ENCODE measurements at places on chromosomes 1 and 21.

- H3K27ac ChIP-seq = no peak overlapping the region
- no peak for DNase-seq
- no peak overlapping the region for H3K4me3 ChIP-seq
- H3K36me3 ChIP-seq = no peaks in the 10 kb centered on the region
- no peaks in the 10 kb centered on the region for H3K27me3 ChIP-seq
Observed at GRCh38 chr1:221643404-221644144, 98.3 kb downstream of the DUSP10 start.

GRCh38 chr1:158414651-158415345, 11.2 kb downstream of the OR10K2 start:
- no peaks in the 10 kb centered on the region for H3K36me3 ChIP-seq
- no peak overlapping the region for H3K4me3 ChIP-seq
- DNase-seq = no peak
- no peaks in the 10 kb centered on the region for H3K4me1 ChIP-seq

- H3K27me3 ChIP-seq = no peaks in the 10 kb centered on the region
- no peak overlapping the region for H3K27ac ChIP-seq
- no peak for DNase-seq
- no peaks in the 10 kb centered on the region for H3K4me1 ChIP-seq
- H3K36me3 ChIP-seq = no peaks in the 10 kb centered on the region
Observed at GRCh38 chr21:15768045-15768601, 38.3 kb downstream of the USP25 start.

DNA sequence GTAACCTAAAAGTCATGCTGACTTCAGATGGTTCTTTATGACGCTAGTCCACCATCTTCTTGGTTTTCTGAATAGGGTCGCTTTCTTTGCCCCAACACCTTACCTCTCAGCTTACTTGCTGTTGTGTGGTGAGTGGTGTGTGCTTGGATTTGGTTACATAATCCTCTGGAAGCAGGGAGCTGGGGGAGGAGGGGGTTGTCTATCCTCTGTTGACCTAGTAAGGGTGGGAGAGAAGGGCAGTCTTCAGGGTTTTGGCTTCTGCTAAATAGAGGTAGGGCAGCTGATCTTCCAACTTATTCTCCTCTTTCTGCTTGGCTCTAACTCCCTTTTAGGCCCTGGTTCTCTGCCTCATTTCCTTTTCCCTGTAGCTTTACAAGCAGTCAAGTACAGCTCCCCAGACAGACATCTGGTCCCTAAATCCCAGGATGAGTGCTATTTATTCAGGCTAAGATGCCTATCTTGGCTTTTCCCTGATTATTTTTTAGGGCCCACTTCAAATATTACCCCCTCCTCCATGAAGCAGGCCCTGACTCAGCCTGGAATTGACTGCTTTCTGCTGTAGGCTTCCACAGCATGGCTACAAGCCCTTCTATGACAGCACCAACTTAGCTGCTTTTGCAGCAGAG, 6.4 kb upstream of the REN start:
- H3K36me3 ChIP-seq = no peaks in the 10 kb centered on the region
- no peak overlapping the region for H3K4me3 ChIP-seq
- H3K27ac ChIP-seq = no peak overlapping the region
- no peaks in the 10 kb centered on the region for H3K27me3 ChIP-seq

GRCh38 chr1:98940069-98940721, 64.5 kb downstream of the PLPPR5 start:
- no peaks in the 10 kb centered on the region for H3K36me3 ChIP-seq
- DNase-seq = no peak
- H3K27me3 ChIP-seq = no peaks in the 10 kb centered on the region
- no peak overlapping the region for H3K4me3 ChIP-seq
- H3K4me1 ChIP-seq = no peaks in the 10 kb centered on the region
- no peak overlapping the region for H3K27ac ChIP-seq

DNA sequence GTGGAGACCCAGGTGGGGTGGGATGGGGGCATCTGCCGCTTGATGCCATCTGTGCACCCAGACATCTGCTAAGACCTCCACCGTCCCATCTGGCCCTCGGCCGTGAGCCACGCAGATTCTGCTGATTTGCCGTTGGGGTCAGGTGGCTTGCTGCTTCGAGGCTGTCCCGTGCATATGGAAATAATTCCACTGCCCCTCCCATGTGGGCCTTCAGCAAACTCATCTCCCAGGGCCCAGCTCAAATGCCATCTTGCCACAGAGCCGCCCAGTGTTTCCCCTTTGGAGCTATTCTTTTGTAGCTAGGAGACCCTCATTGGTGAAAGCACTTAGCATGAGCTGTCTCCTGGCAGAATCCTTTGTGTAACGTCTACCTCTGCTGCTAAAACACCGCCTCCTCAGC, 99.8 kb downstream of the KAZN start:
- no peaks in the 10 kb centered on the region for H3K4me1 ChIP-seq
- no peak for DNase-seq
- no peaks in the 10 kb centered on the region for H3K36me3 ChIP-seq
- no peak overlapping the region for H3K27ac ChIP-seq
- H3K4me3 ChIP-seq = no peak overlapping the region

- H3K4me3 ChIP-seq = no peak overlapping the region
- no peaks in the 10 kb centered on the region for H3K4me1 ChIP-seq
- no peaks in the 10 kb centered on the region for H3K27me3 ChIP-seq
- DNase-seq = no peak
Observed at GRCh38 chr1:165900576-165901380, 73.4 kb downstream of the UCK2 start.

DNA sequence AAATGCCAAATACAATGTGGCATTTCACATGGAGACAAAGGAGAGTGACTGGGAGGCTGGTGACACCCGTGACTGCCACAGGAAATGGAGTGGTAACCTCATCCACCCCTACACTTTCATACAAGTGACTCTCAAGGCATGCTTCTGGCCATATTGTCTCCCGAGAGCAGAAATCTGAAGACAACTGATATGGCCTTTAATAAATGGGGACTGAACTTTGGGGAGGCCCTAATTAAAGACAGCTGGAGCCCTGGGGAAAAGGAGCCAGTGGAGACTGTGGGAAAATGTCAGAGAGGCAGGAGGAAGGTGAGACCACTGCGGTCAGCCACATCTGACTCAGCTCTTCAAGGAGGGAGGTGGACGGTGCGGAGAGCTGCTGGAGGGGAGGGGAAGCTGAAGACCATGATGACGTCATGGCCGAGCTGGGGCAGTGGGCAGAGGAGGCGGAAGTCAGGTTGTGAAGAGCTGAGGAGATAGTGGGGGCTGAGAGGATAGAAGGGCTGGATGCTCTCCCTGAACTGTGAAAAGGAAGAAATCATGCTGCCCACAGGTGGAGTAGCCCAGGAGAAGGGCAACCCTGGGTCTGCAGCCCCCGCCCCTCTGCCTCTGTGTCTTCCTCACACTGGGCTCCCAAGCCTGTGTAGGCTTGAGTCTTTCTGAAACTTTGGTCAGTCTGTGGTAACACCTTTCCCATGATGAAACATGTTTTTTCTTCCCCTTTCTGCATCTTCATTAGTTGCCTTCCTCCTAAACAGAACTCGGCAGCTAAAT, 14.0 kb upstream of the NCF2 start:
- no peaks in the 10 kb centered on the region for H3K4me1 ChIP-seq
- no peak overlapping the region for H3K4me3 ChIP-seq
- H3K27me3 ChIP-seq = no peaks in the 10 kb centered on the region
- DNase-seq = no peak
- no peaks in the 10 kb centered on the region for H3K36me3 ChIP-seq

DNA sequence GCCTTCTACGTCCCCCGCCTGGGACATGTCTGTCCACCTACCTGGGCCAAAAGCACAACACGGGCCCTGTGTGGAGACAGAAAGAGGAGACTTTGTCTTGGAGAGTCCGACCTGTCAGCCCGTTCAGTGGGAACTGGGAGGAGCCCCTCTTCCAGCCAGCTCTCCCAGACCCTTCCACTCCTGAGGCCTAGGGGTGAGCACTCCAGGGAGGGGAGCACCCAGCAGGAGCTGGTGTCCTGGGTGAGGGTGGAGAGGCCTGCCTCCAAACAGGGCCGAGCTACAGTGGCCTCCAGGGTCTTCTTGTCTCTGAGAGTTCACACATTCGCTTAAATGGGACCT, 546 bp downstream of the SPOCD1 start:
- DNase-seq = no peak
- no peaks in the 10 kb centered on the region for H3K36me3 ChIP-seq
- no peaks in the 10 kb centered on the region for H3K27me3 ChIP-seq
- no peak overlapping the region for H3K27ac ChIP-seq
- no peak overlapping the region for H3K4me3 ChIP-seq
